A673 (cell line): ENCODE measurements at places on chromosomes 11 and 22. TPM values are rescaled to one million over a fixed set of nuclear protein-coding genes. Genes with fewer than 3 reads are reported as not detected.

The SLC17A6 gene
- not detected in 2 replicates for total RNA-seq

The LMNTD2 gene
- total RNA-seq, result 1.1 and 1.7 TPM in 2 replicates

The MOV10L1 gene
- 0.33 TPM in 1 of 2 replicates, not detected in the other for total RNA-seq

The GSTT2B gene
- total RNA-seq, result 0.54 and 0.76 TPM in 2 replicates

The SEC14L6 gene
- total RNA-seq, result not detected in 2 replicates

The MYBPC3 gene
- total RNA-seq, result not detected in 2 replicates

The SYCE3 gene
- total RNA-seq, result not detected in 2 replicates

The INPP5J gene
- total RNA-seq, result 4.6 and 4.8 TPM in 2 replicates

The POTEH gene
- total RNA-seq, result not detected in 2 replicates

The TEAD1 gene
- 74.6 and 81.8 TPM in 2 replicates for total RNA-seq

The OTOG gene
- total RNA-seq, result not detected in 2 replicates

The PHOX2A gene
- total RNA-seq, result not detected in 2 replicates

The DEUP1 gene
- not detected in 2 replicates for total RNA-seq

- H3K27me3 ChIP-seq, result no peaks in the 10 kb centered on the region
- DNase-seq, result peak; percentile 78
- peak overlapping the region; percentile 47 for H3K27ac ChIP-seq
These were observed 28.1 kb downstream of the DRD4 start for GRCh38 chr11:665062-665703.

GRCh38 chr11:12506404-12506921, 129.1 kb downstream of the PARVA start:
- H3K4me1 ChIP-seq, result peaks cover 3% of the 10 kb centered on the region
- H3K27me3 ChIP-seq, result no peaks in the 10 kb centered on the region
- DNase-seq, result peak; percentile 24
- H3K36me3 ChIP-seq, result no peaks in the 10 kb centered on the region

- peaks cover 18% of the 10 kb centered on the region for H3K4me1 ChIP-seq
- no peak overlapping the region for H3K27ac ChIP-seq
- H3K4me3 ChIP-seq, result peak overlapping the region; percentile 8
- peak; percentile 84 for DNase-seq
These were observed 29.0 kb upstream of the API5 start for GRCh38 chr11:43282607-43283440.

- no peak overlapping the region for H3K4me3 ChIP-seq
- no peaks in the 10 kb centered on the region for H3K27me3 ChIP-seq
- H3K4me1 ChIP-seq, result no peaks in the 10 kb centered on the region
- no peak overlapping the region for H3K27ac ChIP-seq
- no peak for DNase-seq
These were observed 857.2 kb downstream of the TBC1D22A start for GRCh38 chr22:47619631-47620030.

- no peak for DNase-seq
- H3K27ac ChIP-seq, result no peak overlapping the region
- H3K36me3 ChIP-seq, result no peaks in the 10 kb centered on the region
- H3K4me1 ChIP-seq, result no peaks in the 10 kb centered on the region
These were observed 4.9 kb downstream of the KCNQ1 start for GRCh38 chr11:2449548-2450320.

DNA sequence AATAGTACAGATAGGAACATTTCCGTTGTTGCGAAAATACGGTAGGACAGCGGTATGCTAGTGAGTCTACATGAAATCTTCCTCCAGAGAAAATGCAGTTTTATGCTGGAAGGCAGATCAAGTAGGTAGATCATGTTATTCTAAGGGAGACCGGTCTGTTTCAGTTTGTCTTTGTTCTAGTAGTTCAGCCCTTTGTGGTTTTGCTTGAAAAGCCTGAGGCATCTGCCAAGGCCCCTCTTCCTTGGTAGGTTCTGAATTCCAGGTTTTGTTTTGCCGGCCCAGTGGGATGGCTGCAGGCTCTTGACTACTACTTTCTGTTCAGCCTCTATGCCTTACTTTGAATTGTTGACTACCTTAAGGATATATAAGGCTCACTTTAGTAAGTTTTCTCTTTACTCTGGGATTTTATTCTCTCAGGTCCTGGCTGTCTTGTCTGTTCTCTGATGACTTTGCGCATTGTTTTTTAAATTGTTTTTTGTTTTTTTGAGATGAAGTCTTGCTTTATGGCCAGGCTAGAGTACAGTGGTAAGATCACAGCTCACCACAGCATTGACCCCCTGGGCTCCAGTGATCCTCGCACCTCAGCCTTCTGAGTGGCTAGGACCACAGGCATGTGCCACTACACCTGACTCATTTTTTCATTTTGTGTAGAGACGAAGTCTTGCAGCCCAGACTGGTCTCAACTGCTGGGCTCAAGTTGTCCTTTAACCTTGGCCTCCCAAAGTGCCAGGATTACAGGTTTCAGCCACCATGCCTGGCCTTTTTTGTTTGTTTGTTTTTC, 53.7 kb downstream of the HIPK3 start:
- H3K27ac ChIP-seq, result no peak overlapping the region
- DNase-seq, result no peak
- H3K27me3 ChIP-seq, result no peaks in the 10 kb centered on the region
- H3K4me1 ChIP-seq, result peaks cover 7% of the 10 kb centered on the region
- no peaks in the 10 kb centered on the region for H3K36me3 ChIP-seq

- no peak for DNase-seq
- no peaks in the 10 kb centered on the region for H3K36me3 ChIP-seq
- no peak overlapping the region for H3K27ac ChIP-seq
These were observed 110.0 kb upstream of the PAX6 start for GRCh38 chr11:31921081-31921480.

GRCh38 chr11:111322534-111322933, 24.2 kb downstream of the POU2AF3 start:
- no peaks in the 10 kb centered on the region for H3K27me3 ChIP-seq
- no peak overlapping the region for H3K27ac ChIP-seq
- H3K36me3 ChIP-seq, result no peaks in the 10 kb centered on the region
- no peak overlapping the region for H3K4me3 ChIP-seq
- no peaks in the 10 kb centered on the region for H3K4me1 ChIP-seq
- no peak for DNase-seq

DNA sequence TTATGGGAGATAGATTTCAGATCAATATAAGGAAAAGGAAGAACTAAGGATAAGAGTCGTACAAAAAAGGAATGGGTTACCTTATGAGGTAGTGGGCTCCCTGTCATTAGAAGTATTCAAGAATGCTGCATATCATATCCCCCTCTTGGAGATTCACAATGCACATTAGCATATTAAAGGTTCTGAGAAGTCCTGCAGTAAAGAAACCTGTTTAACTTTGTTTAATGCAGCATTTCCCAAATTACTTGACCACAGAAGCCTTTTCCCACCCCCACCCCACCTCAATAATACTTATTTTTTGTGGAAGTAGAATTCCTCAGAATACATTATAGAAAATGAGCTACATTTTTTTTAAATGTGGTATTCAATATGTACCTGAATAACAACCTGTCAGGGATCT, 30.9 kb downstream of the PHF21A start:
- H3K4me1 ChIP-seq, result no peaks in the 10 kb centered on the region
- peaks cover 5% of the 10 kb centered on the region for H3K36me3 ChIP-seq
- no peak overlapping the region for H3K4me3 ChIP-seq
- no peak overlapping the region for H3K27ac ChIP-seq
- no peak for DNase-seq

GRCh38 chr22:30056015-30056414, 24.2 kb upstream of the HORMAD2 start:
- DNase-seq, result no peak
- no peaks in the 10 kb centered on the region for H3K4me1 ChIP-seq
- no peaks in the 10 kb centered on the region for H3K36me3 ChIP-seq
- no peak overlapping the region for H3K4me3 ChIP-seq
- no peaks in the 10 kb centered on the region for H3K27me3 ChIP-seq

GRCh38 chr22:46450931-46451561, 86.4 kb downstream of the CELSR1 start:
- no peak for DNase-seq
- no peak overlapping the region for H3K27ac ChIP-seq
- H3K4me1 ChIP-seq, result no peaks in the 10 kb centered on the region
- no peaks in the 10 kb centered on the region for H3K36me3 ChIP-seq
- no peak overlapping the region for H3K4me3 ChIP-seq

DNA sequence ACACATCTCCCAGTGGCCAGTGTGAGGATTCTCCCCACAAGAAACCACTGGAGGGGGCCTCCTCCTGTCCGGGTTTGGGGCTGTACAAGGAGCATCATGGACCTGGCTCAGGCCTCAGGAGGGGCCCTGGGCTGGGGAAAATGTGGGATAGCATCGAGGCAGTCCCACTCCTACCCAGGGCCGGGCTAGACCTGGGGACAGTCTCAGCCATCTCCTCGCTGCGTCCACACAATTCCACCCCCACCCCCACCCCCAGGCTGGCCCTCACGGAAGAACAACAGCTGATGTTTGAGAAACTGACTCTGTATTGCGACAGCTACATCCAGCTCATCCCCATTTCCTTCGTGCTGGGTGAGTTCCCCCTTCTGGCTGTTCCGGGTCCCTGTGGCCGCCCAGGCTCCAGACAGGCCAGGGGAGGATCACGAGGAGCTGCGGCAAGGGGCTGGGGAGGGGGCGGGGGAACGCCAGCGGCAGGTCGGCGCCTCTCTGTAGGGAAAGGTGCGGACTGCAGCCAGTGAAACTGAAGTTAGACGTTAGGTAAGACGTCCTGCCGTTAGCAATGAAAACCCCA, 4.8 kb downstream of the BEST1 start:
- DNase-seq, result peak; percentile 45
- peaks cover 12% of the 10 kb centered on the region for H3K4me1 ChIP-seq
- H3K27me3 ChIP-seq, result no peaks in the 10 kb centered on the region
- H3K4me3 ChIP-seq, result peak overlapping the region; percentile 27
- H3K36me3 ChIP-seq, result no peaks in the 10 kb centered on the region

- H3K4me1 ChIP-seq, result peaks cover 9% of the 10 kb centered on the region
- peak overlapping the region; percentile 73 for H3K4me3 ChIP-seq
- peak overlapping the region; percentile 85 for H3K27ac ChIP-seq
- H3K36me3 ChIP-seq, result no peaks in the 10 kb centered on the region
- no peaks in the 10 kb centered on the region for H3K27me3 ChIP-seq
- peak; percentile 77 for DNase-seq
These were observed 852 bp downstream of the TRAF6 start for GRCh38 chr11:36509201-36509639.

GRCh38 chr22:41974691-41975290, 5.5 kb downstream of the SEPTIN3 start:
- no peak for DNase-seq
- peaks cover 29% of the 10 kb centered on the region for H3K27me3 ChIP-seq
- H3K27ac ChIP-seq, result no peak overlapping the region
- H3K36me3 ChIP-seq, result no peaks in the 10 kb centered on the region
- H3K4me3 ChIP-seq, result no peak overlapping the region
- peaks cover 12% of the 10 kb centered on the region for H3K4me1 ChIP-seq

DNA sequence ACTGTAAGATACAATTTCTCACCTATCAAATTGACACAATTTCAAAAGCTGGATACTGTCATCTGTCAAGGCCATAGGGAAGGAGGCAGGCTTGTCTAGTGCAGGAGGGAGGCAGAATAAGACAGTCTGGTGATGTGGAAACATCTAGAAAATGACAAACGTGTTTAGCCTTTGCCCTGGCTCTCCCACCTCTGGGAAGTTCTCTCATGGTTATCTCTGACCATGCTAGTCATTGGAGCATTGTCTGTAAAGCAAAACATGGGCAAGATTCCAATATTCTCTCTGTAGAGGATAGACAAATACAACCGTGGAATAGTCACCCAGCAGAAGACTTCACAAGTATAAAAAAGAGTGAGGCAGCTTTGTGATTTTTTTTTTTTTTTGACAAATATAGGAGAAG, 9.1 kb upstream of the SERHL2 start:
- H3K4me3 ChIP-seq, result no peak overlapping the region
- no peaks in the 10 kb centered on the region for H3K4me1 ChIP-seq
- no peaks in the 10 kb centered on the region for H3K27me3 ChIP-seq
- DNase-seq, result no peak
- H3K36me3 ChIP-seq, result no peaks in the 10 kb centered on the region

GRCh38 chr11:10443152-10443551, 11.9 kb upstream of the AMPD3 start:
- no peaks in the 10 kb centered on the region for H3K36me3 ChIP-seq
- H3K4me1 ChIP-seq, result no peaks in the 10 kb centered on the region
- DNase-seq, result no peak
- H3K27me3 ChIP-seq, result no peaks in the 10 kb centered on the region
- H3K27ac ChIP-seq, result no peak overlapping the region

DNA sequence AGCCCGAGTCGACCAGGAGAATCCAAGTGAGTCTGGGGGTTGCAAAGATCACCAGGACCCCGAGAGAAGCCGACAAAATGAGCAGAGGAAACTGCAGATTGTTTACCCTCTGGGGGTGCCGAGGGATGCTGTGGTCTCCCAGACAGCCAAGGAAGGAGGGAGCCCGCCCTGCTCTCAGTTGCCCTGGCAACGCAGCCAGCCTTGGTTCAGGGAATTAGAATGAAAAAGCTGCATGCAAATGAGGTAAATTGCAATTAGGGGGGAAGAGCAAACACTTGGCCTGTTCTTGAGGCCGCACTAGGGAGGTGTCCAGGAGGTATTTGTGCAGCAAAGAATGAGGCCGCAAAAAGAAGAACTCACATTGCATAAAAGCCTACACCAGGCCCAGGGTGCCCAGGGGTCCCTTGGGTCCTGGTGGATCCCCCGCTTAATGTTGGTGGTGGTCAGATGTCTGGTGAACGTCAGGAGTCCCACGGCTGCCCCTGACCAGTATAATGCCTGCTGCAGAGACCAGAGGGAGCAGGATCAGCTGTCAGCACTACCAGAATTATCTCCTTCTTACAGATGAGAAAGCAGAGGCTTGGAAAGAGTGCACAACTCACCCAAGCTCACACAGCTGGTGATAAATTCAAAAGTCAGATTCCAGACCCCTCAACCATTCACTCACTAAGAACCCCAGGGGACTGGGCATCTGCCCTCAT, 40.3 kb upstream of the ATXN10 start:
- no peak overlapping the region for H3K27ac ChIP-seq
- no peak overlapping the region for H3K4me3 ChIP-seq
- peaks cover 30% of the 10 kb centered on the region for H3K27me3 ChIP-seq
- no peak for DNase-seq
- H3K36me3 ChIP-seq, result no peaks in the 10 kb centered on the region
- no peaks in the 10 kb centered on the region for H3K4me1 ChIP-seq

- no peaks in the 10 kb centered on the region for H3K4me1 ChIP-seq
- H3K27ac ChIP-seq, result no peak overlapping the region
- H3K27me3 ChIP-seq, result no peaks in the 10 kb centered on the region
These were observed 85.1 kb downstream of the DEPDC5 start for GRCh38 chr22:31838917-31839316.

- H3K27me3 ChIP-seq, result no peaks in the 10 kb centered on the region
- no peak overlapping the region for H3K4me3 ChIP-seq
- DNase-seq, result no peak
These were observed 191.5 kb downstream of the MAML2 start for GRCh38 chr11:96151501-96151900.

GRCh38 chr11:122850076-122850631, 11.9 kb downstream of the CRTAM start:
- no peak overlapping the region for H3K4me3 ChIP-seq
- DNase-seq, result peak; percentile 83
- no peaks in the 10 kb centered on the region for H3K36me3 ChIP-seq
- peak overlapping the region; percentile 52 for H3K27ac ChIP-seq
- H3K4me1 ChIP-seq, result peaks cover 33% of the 10 kb centered on the region
